Body of pancreas (tissue), 4 donors: ENCODE measurements at places on chromosomes 5 and 9.

DNA sequence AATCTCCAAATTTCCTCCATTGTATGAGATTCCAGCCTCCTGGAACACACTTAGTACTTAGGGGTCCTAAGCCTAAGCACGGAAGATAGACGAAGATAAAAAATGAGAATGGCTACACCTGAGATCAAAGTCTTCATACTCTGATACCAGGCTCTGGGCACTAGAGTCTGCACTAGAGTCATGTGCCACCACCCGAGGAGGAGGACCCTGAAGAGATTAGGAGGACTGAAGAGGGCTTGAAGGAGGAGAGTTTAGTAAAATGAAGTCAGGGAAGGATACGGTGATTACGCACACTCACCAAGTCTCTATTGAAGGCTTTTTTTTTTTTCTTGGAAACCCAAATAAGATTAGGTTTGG is 573 bp upstream of the SPATA24 start:
- DNase-seq = no peak

GRCh38 chr5:141793881-141794280 is 84.3 kb downstream of the PCDH1 start:
- no peak for DNase-seq

DNA sequence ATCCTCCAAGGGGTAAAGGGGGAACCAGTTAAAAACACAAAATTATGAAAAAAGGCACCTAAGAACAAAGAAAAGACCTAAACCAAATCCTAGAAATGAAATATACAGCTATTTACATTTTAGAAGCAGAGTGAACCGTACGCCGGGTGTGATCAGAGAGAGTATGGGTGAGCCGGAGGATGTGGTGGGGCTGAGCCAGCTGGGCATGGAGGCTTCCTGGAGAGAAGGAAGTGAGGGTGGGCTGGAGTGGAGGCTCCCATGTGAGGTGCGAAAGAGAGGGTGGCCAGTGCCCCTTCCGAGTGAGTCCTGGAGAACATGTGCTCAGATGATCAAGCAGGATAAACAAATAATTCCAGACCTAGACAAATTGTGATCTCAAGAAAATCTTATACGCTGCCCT is 111.6 kb downstream of the CACNA1B start:
- DNase-seq = no peak

- DNase-seq = no peak
Measured at GRCh38 chr9:25702536-25702935, 24.3 kb upstream of the TUSC1 start.

- no peak for DNase-seq
Measured at GRCh38 chr9:545480-545879, 296.0 kb upstream of the DMRT1 start.

DNA sequence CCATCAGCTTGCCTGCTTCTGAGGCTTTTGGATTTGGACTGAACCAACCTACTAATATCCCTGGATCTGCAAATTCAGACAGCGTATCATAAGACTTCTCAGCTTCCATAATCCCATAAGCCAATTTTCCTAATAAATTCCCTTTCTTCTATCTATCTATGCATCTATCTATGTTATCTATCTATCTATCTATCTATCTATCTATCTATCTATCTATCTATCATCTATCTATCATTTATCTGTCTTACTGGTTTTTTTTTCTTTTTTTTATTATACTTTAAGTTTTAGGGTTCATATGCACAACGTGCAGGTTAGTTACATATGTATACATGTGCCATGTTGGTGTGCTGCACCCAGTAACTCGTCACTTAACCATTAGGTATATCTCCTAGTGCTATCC is 2045.4 kb upstream of the CDH6 start:
- no peak for DNase-seq

DNA sequence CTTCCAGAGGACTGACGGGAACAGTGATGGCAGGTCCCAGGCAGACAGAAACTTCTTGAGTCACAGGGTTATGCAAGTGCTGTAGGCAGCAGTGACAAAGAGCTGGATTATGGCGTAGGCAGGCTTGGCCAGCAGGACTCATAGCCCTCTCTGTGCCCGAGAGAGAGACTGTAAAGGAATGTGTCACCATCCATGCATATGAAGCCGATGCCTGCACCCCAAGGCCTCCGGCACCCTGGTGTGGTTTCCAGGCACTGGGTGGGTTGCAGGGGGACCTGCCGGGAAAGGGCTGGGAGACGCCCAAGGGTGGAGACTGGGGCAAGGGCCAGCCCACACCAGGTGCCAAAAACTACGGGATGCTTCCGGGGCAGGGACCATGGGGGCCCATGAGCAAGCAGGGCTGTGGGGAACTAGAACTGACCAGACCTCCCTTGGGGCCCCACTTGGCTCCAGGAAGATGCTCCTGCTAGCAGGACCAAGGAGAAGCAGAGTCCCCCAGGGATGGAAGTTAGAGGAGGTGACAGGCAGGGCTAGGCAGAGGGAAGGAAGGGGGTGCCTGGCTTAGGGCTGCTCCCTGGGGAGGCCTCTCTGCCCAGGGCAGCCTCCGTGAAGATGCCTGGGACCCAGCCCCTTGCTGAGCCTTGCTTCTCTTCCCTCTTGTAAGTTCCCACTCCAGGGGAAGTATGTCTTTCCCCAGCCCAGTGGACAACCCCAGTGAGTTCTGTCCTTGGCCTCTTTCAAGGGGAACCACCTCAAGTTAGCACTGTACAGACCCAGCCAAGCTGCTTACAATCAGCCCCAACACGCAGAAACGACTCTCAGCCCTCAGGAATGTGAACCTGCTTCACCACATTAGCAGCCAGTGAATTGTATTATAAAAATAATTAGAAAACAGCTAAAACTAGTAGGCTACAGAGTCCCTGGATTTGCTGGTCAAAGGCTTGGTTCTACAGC is 10.5 kb upstream of the IPPK start:
- DNase-seq = no peak

DNA sequence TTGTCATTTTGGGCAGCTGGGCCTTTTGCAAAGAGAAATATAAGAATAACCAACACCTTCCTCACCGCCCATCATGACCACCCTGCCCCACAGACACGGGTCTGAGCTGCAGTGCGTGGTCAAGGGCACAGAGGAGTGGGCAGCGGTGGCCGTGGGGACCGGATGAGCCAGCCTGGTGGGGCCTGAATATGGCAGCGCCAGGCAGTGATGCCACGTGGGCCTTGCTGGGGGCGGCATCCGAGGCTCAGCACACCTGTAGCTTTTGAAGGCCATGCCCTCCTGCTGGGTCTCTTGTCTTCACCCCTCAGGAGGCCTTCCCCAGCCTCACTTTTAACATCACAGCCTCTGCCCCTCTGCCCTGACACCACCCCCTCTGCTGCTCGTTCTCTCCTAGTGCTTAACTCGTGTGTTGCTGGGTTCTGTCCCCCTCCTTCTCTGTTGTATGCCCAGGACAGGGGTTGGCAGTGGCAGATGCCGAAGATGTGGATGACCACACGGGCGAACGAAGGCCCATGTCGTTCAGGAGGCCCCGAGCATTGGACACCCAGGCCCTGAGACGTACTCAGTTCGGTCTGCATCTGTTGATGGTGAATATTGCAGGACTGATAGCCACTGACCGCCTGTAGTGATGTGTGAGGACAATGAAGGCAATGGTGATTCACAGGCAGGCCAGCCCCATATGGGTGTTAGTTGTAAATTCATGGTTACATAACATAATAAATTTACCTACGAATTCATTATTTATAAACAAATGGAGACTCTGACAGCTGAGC is 46.0 kb downstream of the AHRR start:
- no peak for DNase-seq

- DNase-seq = no peak
Measured at GRCh38 chr9:7578951-7579350, 220.6 kb downstream of the DMAC1 start.

- DNase-seq = no peak
Measured at GRCh38 chr5:141634720-141635119, 1.9 kb downstream of the HDAC3 start.

DNA sequence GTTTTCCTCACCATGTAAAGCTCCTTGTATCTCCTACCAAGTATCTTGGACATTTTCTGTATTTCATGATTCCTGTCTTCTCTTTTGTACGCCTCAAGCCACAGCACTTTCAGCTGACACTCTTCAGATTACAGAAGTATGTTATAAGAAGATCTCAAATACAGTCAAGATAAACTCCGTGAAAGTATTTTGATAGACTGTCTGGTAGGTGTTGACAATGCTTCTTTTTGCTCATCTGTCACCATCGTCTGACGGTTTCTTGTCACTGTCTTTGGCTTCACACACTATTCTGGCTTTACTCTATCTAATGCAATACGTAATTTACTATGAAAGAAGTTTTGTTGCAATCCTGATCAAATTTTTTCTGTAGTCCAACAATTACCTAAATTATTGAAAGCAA is 294.5 kb upstream of the CDH12 start:
- DNase-seq = no peak

- peak; percentile 17 for DNase-seq
Measured at GRCh38 chr9:124384846-124385245, 30.4 kb downstream of the PSMB7 start.

DNA sequence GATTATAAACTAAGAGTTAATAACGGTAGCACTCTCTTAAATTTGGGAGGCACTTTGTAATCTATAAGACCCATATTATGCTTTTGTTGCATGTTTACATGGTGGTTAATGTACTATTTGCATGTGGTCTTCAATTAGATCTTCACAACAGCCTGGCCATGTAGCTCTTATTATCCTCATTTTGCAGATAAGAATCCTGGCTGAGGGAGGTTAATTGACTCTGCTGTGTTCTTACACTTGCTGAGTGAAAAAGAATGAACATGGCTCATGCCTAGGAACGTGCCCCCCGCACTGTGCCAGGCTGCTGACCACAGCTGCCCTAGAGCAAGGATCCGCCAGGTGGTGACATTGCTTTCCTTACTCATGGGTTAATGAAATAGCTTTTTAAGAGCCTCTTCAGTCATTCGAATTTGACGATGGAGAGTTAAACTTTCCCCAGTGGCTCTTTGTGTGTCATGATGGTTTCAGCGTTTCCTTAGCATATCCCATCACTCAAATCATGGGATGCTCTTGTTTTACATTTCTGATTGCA is 97.9 kb downstream of the CDH6 start:
- no peak for DNase-seq

DNA sequence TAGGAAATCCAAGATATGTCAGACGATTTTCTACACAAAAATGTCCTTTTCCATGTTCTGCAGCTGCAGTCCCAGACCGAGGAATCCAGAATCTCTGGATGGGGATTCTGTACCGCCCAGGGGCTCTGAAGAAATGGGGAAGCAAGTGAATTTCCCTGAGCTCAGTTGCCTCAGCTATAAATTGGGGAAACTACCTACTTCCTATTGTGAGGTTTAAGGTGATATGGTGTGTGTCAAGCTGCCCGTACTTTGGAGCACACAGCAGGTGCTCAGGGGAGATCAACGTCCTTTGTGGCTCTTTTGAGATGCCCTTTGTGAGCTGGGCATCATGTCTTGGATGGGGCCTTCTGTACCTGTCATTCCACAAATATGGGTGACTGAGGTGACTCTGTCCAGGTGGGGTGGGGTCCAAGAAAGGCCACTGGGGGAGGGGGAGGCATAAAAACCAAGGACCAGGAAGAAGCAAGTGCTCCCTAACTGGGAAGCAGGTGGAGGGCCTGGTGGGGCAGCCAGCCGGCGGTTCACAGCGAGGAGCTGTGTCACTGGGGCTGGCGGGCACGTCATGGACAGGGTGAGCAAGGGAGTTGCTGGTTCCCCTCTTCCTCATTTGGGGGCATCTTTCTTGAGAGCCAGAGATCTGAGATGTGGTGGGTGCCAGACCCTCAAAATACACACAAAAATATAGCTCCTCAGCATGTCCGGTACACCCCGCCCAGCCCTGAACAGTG is 116.0 kb downstream of the CRB2 start:
- DNase-seq = no peak

GRCh38 chr9:105254226-105254625 is 9.8 kb downstream of the SLC44A1 start:
- DNase-seq = no peak

DNA sequence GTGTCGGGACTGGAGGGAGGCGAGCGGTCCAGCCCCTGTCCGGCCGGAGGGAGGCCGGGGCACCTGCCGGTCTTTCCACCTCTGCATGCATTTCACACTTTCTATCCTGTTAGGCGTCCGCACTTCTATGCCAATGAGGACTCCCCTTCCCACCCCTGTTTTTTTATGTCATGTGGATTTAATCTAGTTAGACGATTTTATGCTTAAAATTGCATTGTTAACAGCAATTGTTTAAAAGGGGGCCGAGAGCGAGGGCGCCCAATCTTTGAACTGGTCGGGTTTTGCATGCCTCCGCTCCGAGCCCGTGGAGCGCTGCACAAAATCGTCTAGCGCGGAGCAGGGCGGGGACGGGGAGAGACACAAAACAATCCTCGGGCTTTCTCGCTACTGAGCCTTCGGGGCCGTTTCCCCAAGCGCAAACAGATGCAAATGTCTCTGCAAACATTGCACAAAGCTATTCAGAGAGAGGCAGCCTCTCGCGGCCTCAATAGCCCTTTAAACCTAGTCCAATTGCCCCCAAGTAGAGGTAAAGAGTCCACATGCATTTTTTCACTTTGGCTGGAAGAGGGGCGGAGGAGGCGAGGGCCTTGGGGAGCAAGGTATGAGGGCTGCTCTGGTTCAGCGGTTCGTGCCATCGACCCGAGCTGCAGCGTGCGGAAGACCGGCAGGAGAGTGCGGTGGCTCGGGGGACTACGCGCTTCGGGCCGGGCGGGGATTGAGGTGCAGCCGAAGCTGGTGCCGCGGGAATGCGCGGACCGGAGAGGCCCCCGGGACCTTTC is 37.5 kb upstream of the TIFAB start:
- no peak for DNase-seq

DNA sequence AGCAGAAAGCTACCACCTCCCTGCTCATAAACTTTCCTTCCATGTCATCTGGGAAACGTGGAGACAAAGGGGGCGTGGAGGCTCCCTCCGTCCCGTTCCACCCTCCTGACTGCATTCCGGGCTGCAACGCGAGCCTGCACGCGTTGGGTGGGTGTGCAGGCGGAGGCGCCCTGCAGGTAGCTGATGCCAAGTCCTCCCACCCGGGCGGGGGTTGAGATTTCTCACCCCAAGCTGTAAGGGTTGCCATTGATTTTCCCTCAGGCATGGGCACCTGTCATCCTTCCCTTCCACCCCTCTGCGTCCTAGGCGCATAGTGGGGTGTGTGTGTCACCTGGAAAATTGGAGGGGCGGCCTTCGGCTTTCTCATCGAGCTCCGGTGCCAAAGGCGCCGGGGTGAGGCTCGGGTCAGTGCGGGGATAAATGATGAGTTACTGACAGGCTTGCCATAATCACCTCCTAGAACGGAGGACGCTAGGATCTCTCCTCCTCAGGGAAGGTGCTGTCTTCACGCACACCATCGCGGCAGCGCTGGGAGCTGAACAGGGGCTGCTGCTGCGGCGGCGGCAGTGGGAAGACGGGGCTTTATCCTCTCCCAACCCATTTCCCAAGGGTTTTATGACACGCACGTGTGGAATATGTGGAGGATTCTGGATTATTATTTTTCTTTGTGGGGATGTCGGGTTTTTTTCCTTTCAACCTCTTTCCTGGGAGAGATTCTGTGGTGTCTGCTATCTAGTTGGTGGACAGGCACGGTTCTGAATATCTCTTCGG is 973 bp downstream of the PLPPR1 start:
- peak; percentile 5 for DNase-seq

GRCh38 chr5:60779466-60779865 is 64.6 kb downstream of the ELOVL7 start:
- DNase-seq = no peak

GRCh38 chr9:33372900-33373299 is 29.5 kb downstream of the AQP7 start:
- DNase-seq = no peak
